ENCODE measurements at places on chromosomes 3 and 15.
A peak's percentile ranks its signal among the peaks of the same experiment; 100 is the strongest.

GRCh38 chr3:107637416-107638183, 114.8 kb downstream of the BBX start:
- DNase-seq, result no peak

DNA sequence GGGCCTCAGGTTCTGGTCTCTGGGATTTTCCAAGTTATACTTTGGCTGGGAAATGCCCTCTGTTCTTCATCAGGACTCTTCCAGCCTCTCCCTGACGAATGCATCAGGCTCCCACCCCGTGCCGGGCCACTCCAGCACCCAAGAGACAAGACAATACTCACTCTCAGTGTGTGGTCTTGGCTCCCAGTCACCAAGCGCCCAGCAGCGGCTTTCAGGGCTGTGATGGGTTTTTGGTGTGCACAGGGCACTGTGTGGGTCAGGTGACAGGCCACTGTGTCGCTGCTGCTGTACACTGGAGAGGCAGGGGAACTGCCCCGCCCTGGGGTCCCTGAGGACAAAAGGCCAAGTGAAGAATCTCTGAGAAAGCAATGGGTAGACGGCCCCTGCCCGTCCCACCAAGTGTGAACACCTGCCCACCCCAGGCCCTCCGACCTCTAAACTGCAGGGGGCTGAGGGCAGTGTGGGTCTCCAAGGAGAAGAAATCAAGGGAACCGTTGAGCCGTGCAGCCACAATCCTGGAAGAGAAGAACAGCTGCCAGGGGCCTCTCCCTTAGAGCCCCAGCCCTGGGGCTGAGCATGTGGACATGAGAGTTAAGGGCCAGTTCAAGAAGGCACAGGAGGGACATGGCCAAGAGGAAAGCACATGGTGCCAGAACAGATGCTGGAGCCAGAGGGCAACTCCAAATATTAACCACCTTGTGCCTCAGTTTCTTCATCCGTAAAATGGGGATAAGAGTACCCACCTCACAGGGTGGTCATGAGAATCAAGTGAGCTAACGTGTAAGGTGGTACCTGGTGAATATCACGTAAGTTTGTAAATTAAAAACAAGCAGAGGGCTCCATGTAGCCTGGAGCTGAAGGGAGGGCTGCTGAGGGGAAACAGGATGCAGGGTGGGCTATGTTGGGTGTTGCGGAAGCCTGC, 34.1 kb downstream of the PTPN23 start:
- DNase-seq, result no peak

GRCh38 chr15:67815036-67815592, 10.2 kb upstream of the SKOR1 start:
- no peak for DNase-seq

- peak; percentile 85 for DNase-seq
Observed at GRCh38 chr15:57160823-57161560, 215.3 kb upstream of the CGNL1 start.

DNA sequence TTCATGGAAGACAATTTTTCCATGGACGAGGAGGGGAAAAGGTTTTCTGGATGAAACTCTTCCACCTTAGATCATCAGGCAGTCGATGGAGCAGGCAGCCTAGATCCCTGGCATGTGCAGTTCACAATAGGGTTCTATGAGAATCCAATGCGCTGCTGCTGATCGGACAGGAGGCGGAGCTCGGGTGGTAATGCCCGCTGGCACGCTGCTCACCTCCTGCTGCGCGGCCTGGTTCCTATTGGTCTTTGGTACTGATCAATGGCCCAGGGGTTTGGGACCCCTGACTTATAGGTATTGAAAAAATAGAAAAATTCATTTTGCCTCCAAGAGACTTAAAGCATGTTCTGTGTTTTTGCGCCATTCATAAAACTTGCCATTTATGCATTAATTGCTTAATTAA, 793.9 kb upstream of the NR2F2 start:
- no peak for DNase-seq

DNA sequence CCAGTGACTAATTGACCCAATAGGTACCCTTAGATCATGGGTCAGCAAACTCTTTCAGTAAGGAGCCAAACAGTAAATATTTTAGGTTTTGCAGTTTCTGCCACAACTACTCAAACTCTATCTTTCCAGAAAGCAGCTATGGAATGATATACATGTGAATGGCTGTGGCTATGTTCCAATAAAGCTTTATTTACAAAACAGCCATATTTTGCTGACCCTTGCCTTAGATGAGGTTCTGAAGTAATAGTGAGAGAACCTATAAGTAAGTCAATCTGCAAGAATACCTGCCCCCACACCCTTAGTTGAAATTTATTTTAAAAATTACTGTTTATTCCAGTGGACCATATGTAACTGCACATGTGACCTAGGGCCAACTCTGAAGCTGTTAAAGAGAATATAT, 134.0 kb downstream of the CMSS1 start:
- DNase-seq, result no peak

DNA sequence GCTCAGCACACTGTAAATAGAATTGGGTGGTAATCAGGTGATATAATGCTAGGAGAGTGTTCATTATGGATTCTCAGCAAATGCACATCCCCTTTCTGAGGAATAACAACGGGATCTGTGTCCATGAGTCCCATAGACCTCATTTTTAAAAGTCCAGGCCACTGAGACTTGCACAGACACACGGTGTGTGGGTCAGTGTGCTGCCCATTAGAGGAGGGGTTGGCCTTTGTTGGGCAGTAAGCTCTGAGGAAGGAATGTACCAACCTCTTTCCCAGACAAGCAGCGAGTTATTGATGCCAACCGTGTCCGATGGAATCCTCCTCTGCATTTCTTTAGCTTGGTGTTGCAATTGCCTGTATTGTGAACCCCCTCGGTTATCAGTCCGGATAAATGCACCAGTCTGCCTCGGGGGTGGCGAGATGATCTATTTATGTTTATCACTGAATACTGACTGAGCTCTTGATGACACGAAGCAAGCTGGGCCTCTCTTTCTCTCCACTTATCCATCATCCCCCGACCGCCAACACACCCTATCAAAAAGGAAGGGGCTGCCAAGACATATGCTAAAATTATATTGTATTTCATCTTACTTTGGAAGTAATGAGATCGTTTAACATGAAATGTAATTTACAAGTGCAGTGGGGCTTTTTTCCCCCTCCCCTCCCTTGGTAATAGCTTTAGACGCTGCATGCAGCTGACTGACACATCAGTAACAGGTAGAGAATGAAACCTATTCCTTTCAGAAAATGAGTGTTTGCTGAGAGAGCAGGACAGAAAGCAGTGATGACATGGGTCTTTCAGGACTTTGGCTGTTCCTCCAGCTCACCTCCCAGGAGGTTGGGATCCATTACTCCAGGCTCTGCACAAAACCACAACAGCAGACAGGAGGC, 126.6 kb upstream of the ST8SIA2 start:
- no peak for DNase-seq

DNA sequence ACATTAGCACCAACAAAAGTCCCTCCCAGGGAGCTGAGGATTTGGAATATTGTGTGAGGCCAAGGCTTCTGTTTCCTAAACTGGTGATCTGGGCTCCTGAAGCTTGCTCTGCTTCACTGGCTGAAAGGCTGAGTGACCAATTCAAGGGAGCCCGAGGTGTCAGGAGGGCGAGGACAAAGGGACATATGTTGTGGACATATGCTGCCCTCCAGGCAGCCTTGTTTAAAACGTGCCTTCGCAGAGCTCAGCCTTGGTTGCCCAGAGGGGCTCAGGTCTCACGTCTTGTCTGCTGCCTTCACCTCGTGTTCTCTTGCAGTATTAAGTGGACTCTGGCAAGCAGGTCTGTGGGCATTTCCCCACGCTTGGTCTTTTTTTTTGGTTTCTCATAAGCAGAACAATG, 7.0 kb downstream of the SLCO3A1 start:
- no peak for DNase-seq

- DNase-seq, result no peak
Observed at GRCh38 chr15:78822514-78822913, 11.2 kb upstream of the ADAMTS7 start.

GRCh38 chr15:64681424-64682024, 93.9 kb downstream of the RBPMS2 start:
- DNase-seq, result peak; percentile 70

DNA sequence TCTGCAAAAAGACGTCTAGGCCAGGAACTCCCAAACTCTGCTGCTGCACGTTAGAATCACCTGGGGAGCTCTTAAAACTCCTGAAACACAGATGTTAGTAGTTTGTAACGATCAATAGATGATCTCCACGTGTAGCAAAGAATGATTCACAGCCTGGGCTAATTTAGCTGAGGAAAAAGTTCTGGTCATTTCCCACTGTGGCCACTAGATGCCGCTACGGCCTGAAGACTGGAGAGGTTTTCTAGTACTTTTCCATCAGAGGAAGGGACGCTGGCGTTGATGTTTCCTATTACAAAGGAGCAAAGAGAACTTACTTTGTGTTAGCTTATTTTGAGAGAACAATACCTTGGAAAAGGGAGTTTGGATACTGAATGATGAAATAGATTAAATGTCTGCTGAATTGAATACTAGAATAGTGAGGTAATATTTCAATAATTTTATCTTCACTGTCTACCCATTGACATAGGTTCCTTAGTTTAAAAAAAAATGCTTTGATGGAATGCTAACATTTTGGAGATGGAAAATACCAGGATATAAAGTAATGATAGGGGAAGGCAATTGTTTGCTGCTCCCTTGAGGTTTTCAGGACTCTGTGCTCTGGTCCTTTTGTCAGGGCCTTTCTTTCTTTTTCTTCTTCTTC, 159.1 kb downstream of the P3H2 start:
- DNase-seq, result peak; percentile 87

GRCh38 chr3:26106228-26106627, 316.3 kb downstream of the OXSM start:
- no peak for DNase-seq

All from ELR (cell line).